ENCODE measurements at places on chromosomes 2 and 18.

DNA sequence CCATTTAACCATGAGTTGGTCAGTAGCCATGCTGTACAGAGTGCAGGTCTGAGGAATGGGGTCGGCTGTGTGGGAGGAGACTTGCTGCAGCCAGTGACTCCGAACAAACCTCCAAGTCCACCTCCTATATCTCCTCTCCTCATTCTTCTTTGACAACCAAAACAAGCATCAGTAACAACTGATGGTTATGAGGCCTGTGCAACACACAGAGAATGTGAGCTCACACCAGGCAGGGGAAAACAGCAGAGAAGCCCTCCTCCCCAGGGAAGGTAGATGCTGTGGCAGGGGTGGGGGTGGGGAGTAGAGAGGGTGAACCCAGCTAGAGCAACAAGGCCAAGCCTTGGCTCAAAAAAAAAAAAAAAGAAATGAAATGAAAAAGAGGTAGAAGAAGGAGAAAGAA is 12.3 kb upstream of the CNGA3 start:
- no peak for DNase-seq

- DNase-seq = no peak
These were observed 89.1 kb downstream of the CAMKMT start for GRCh38 chr2:44450806-44451205.

DNA sequence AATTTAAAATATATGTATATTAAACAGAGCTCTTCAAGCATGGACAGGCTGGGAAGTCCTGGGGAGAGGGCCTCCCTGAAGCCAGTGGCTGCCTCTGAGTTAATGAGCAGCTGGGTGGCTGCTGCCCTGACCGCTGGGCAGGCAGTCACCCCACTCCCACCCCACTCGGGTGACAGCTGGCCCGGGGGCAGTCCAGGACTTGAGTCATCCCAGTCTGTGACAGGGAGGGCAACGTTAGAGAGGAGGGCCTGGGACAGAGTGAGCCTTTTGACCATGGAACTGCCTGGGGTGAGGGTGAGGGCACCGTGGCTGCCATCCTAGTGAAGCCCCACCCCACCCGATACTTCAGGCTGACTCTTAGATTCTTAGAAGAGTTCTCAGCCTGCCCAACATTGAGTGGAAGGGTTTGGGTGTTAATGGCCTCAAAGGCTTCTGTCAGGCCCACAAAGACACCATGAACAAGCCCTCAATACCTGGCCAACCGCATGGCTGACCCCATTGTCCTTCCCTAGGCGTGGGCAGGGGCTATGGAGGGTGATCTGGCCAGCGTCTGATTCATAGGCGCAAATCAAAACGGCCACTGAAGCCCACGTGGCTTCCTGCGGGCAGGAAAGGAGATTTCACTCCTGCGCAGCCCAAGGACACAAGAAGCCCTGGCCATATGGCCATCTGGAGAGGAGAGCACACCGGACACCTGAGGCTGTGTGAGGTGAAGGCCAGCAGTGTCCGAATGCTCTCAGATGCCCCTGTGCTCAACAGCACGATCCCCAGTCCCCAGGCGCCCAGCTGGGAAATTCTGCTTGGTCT is 47.5 kb downstream of the MRPS5 start:
- no peak for DNase-seq

DNA sequence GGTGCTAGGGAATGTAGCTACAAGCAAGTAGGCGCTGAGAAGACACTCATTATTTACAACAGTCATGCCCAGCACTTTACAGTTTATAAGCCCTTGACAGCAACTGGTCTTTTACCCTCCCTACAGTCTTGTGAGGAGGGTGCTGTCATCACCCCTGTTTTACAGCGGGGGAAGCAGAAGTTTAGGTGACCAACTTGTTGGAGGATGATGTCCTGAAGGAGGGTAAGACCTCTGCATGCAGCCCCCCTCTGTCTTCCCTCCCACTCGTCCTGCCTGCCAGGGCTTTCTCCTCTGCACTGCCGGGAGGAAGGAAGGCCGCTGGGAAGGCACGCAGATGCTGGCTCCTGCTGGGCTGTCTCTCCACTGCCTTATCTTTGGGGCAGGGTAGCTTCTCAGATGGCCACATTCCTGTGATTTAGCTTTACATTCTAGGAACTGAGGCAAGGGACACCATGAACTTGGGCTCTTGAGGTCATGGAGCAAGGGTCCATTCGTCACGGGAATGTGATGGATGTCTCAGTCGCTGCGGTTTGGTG is 972 bp downstream of the IL1R1 start:
- DNase-seq = no peak

DNA sequence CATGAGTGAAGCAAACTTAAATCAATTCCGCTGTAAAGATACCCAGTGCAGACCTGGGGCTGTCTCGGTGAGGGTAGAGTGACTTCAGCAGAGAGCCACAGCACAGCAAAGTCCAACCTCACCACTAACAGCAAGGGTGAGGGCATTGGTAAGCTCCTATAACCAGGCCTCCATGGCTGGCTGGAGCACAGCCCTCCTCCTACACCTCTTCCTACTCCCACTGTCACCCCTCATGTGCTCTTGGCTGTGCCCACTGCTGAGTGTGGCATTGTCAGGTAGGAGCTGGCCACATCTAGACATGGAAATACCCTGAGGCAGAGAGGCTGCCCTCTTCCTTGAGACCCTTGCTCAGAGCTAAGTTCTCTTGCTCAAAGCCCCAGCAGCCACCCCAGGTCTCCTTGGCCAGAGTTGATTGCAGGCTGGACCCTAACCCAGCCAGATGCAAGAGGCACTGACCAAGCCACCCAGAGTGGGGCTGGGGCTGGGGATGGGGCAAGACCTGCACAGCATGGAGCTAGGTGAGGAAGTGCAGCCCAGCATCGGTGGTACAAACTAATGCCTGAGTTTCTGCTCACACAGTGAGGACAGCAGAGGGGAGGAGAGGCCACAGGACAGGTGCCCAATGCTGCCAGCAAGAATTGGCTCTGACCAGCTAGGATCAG is 77.6 kb upstream of the RAB6C start:
- DNase-seq = no peak

- peak; percentile 9 for DNase-seq
These were observed 51.4 kb downstream of the KIF5C start for GRCh38 chr2:148926291-148926961.

- DNase-seq = no peak
These were observed 19.6 kb downstream of the ANKMY1 start for GRCh38 chr2:240538031-240538780.

DNA sequence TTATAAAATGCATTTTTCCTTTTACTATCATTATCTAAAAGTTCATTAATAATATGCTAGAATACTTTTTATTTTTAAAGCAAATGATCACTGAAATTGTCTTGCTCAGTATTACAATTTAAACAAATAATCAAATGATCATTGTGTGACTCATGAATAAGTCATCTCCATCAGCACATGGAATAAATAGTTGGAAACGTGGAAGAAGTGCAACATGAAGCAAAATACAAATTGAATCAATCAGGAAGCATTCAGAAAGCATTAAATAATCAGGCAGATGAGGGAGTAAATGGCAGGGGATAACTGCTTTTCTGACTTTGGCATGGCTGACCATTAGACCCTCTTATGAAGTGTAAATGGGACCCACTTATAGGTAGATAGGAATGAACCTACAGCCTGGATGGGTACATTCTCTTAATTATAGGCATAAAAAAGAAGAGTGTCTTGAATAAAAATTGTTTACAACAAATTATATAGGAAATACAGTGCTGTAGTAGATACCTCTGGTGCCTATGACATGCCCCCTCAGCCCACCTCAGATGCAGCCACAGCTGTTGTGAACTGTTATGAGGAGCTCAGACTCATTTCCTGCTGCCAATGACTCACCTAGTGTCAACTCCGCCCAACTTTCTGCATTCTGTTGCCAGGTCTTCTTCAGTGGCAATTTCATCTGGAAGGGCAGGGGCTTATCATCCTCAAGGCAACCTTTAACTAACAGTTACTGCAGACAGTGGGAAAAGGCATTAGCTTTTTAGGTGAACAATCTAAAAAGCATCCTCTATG is 936.0 kb downstream of the TRIB2 start:
- DNase-seq = no peak

DNA sequence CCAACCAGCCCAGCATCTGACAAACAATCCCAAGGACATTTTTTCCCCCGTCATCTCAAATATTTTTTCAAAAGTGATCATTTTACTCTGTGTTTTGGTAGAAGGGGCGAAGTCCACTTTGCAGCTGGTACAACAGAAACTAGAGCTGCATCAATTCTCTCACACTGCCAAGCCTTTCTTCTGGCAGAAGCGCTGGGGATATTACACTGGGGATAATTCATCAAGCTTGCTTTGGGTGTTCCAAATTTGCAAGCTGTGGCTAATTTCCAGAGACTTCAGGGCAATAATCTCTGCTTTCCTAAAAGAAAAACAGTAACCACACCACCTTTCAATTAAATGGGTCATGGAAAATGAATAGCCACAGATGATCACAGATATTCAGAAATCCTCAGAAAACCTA is 238.3 kb downstream of the SLC8A1 start:
- DNase-seq = no peak

DNA sequence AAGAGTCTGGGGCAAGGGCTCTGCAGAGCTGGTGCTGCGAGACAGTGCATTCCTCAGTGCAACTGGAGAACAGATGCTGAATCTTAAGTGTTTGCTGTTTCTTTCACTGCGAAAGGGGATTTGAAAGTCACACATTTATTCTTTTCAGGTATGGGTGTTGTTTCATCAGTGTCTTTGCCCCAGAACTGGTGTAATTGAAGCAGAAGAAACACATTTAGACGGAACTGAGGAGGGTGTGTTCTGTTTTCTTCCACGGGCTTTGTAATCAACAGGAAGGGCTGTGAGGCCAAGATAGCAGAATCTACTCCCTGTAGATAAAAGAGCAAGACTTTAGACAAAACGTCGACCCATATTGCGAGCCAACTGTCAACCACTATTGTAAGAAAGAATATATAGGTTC is 151.9 kb downstream of the EPHA4 start:
- no peak for DNase-seq

DNA sequence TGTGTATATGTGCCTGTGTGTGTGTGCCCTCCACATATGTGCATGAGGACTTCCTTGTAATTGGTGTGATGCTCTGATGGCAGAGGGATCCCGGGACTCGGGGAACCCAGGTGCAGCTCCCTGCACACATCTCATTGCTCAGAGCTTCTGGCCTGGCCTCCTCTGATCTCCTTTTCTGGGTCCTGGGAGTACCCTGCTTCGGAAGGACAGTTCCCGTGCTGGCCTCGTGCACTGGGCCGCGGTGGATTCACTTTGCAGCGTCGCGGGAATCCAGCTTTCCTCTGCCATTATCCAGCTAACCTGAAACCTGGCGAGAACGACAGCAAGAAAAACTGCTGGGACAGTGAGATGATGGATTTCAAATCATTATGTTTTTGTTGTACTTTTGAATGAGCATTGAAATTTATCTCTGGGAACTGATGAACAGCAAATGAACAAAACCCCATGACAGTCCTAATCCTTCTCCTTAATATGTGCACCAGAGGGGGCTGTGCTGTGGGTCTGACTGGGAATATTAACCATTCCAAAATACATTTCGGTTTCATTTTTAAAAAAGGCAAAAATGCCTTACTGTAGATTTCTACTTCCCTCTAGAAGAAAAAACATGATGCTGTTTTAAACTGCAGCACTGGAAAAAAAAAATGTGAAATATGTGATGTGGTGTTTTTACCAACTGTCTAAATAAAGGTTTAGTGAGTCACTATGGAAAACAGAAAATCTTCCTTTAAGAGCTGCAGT is 78.2 kb downstream of the PTGR3 start:
- no peak for DNase-seq

- no peak for DNase-seq
These were observed 34.8 kb downstream of the CDH20 start for GRCh38 chr18:61368001-61368400.

GRCh38 chr18:3458952-3459853 is 9.2 kb downstream of the TGIF1 start:
- DNase-seq = no peak

GRCh38 chr2:208819190-208819589 is 412.6 kb downstream of the PTH2R start:
- no peak for DNase-seq

- DNase-seq = no peak
These were observed 30.8 kb downstream of the TBC1D8 start for GRCh38 chr2:101120124-101120996.

DNA sequence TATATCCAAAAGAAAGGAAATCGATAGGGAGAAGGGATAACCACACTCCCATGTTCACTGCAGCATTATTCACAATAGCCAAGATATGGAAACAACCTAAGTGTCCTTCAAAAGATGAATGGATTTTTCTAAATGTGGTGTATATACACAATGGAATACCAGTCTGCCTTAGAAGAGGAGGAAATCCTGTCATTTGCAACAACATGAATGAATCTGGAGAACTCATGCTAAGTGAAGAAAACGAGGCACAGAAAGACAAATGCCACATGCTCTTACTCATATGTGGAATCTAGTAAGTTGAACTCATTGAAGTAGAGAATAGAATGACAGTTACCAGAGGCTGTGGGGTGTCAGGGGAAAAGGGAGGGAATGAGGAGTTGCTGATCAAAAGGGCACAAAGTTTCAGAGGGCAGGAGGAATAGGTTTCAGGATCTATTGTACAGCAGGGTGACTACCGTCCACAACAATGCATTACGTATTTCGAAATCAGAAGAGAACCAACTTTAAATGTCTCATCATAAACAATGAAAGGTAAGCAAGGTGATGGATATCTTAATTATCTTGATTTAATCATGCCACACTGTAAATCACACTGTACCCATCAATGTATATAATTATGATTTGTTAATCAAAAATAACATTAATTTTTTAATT is 46.1 kb downstream of the SIGLEC15 start:
- no peak for DNase-seq

DNA sequence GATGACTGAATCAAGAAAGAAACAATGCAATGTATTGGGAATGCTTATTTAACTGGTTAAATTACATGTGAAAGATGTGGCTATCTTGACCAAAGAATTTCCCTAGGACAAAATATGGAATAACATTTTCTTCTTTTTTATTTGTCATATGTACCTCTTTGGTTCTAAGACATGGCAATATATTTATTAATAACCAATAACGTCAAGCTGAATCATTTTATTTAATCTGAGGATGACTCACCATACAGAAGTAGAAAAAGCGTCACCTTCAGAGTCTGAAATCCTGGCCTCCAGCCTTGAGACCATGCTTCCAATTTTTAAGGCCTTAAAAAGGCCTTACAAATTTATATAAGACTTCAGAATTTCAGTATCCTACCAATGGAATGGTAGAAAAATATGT is 1464.9 kb downstream of the SUCLG1 start:
- DNase-seq = no peak

GRCh38 chr2:173775440-173775839 is 189.7 kb downstream of the SP3 start:
- DNase-seq = no peak

- DNase-seq = no peak
These were observed 259.7 kb downstream of the CDH19 start for GRCh38 chr18:66344227-66344626.
